Heart left ventricle (tissue), 16 donors: ENCODE measurements at places on chromosomes 16 and 17. TPM values are rescaled to one million over a fixed set of nuclear protein-coding genes. Genes with fewer than 3 reads are reported as not detected.

- H3K4me3 ChIP-seq = no peak overlapping the region
- H3K27ac ChIP-seq = no peak overlapping the region
- H3K4me1 ChIP-seq = no peaks in the 10 kb centered on the region
- H3K36me3 ChIP-seq = peaks cover 83% of the 10 kb centered on the region
Measured at GRCh38 chr17:69286257-69286656, 40.7 kb downstream of the ABCA5 start.

DNA sequence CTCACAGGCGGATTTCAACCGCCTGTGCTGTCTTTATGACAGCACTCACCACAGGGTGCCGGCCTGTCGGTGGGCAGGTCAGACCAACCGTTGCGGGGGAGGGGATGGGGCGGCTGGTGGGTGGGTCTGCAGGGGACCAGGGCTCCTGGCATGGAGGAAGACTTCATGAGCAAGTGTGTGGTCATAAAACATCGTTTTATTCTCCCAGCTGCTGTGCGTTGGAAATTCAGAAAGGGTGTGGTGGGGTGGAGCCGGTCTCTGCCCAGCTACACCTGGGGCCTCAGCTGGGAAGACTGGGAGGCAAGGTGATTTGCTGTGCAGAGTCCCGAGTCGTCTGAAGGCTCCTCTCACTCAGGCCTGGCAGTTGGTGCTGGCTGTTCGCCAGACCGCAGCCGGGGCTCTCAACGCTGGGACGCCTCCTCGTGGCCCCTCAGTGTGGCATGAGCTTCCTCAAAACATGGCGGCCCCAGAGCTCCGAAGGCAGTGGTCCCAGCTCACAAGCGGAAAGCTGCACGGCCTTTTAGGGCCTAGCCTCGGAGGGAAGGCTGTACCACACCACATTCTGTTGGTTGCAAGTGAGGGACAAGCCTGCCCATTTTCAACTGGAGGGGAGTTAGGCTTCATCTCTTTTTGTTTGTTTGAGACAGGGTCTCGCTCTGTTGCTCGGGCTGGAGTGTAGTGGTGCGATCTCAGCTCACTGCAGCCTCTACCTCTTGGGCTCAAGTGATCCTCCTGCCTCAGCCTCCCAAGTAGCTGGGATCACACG lies 45.8 kb upstream of the GSE1 start:
- no peaks in the 10 kb centered on the region for H3K36me3 ChIP-seq
- peaks cover 77% of the 10 kb centered on the region for H3K4me1 ChIP-seq
- DNase-seq = no peak
- no peak overlapping the region for H3K27ac ChIP-seq
- H3K27me3 ChIP-seq = no peaks in the 10 kb centered on the region

- H3K4me1 ChIP-seq = no peaks in the 10 kb centered on the region
- no peak overlapping the region for H3K4me3 ChIP-seq
- H3K27ac ChIP-seq = no peak overlapping the region
- no peaks in the 10 kb centered on the region for H3K27me3 ChIP-seq
Measured at GRCh38 chr17:62880120-62880519, 72.0 kb upstream of the MARCHF10 start.

GRCh38 chr16:72858665-72859493 lies 189.0 kb downstream of the ZFHX3 start:
- no peaks in the 10 kb centered on the region for H3K36me3 ChIP-seq
- H3K27ac ChIP-seq = peak overlapping the region; percentile 58
- DNase-seq = no peak
- no peaks in the 10 kb centered on the region for H3K27me3 ChIP-seq

DNA sequence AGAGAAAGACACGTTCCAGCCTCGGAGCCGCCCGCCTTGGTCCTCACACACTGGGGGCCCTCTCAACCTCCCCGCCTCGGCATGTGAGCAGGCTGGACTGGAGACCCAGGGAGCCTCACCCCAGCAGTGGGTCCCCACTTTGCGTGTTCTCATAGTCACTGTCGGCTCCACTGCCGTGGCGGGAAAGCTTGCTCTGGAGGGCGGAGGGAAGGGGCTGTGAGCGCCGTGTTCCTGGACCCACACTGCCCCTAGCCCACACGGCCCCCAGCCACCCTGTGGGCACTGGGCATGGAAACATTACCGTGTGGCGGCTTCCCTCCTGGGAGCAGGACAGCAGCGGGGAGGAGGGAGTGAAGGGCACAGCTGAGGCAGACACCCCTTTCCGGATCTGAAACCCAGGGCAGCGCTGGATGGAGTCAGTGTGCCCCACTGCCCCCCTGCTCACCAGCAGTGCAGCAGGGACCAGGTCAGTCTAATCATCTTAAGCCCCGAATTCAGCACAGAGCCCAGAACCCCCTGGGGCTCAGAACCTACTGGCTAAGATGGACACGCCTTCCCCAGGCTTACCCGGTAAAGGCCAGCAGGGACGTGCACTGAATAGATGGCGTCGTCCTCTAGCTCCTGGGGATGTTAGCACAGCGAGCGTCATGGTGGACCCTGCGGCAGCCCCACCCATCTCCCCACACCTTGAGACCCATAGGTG lies 7.2 kb downstream of the TP53I13 start:
- peaks cover 28% of the 10 kb centered on the region for H3K4me1 ChIP-seq
- H3K36me3 ChIP-seq = peaks cover 69% of the 10 kb centered on the region
- H3K27ac ChIP-seq = no peak overlapping the region
- no peak for DNase-seq
- no peak overlapping the region for H3K4me3 ChIP-seq
- H3K27me3 ChIP-seq = no peaks in the 10 kb centered on the region

GRCh38 chr17:77604973-77605313 lies 353.6 kb upstream of the TNRC6C start:
- H3K27ac ChIP-seq = no peak overlapping the region
- no peak for DNase-seq
- no peak overlapping the region for H3K4me3 ChIP-seq
- H3K27me3 ChIP-seq = no peaks in the 10 kb centered on the region
- peaks cover 37% of the 10 kb centered on the region for H3K4me1 ChIP-seq
- no peaks in the 10 kb centered on the region for H3K36me3 ChIP-seq

GRCh38 chr16:87693827-87694226 lies 72.0 kb downstream of the KLHDC4 start:
- H3K4me1 ChIP-seq = no peaks in the 10 kb centered on the region
- DNase-seq = no peak
- peaks cover 8% of the 10 kb centered on the region for H3K36me3 ChIP-seq
- no peak overlapping the region for H3K4me3 ChIP-seq
- no peak overlapping the region for H3K27ac ChIP-seq
- H3K27me3 ChIP-seq = no peaks in the 10 kb centered on the region

- H3K27ac ChIP-seq = no peak overlapping the region
- no peak for DNase-seq
- peaks cover 41% of the 10 kb centered on the region for H3K4me1 ChIP-seq
- H3K4me3 ChIP-seq = no peak overlapping the region
Measured at GRCh38 chr17:17872547-17873345, 36.0 kb upstream of the SREBF1 start.

- DNase-seq = no peak
- H3K27me3 ChIP-seq = no peaks in the 10 kb centered on the region
- H3K4me3 ChIP-seq = peak overlapping the region; percentile 66
- H3K4me1 ChIP-seq = peaks cover 62% of the 10 kb centered on the region
- peak overlapping the region; percentile 92 for H3K27ac ChIP-seq
- no peaks in the 10 kb centered on the region for H3K36me3 ChIP-seq
Measured at GRCh38 chr16:648071-648780, 939 bp upstream of the WDR90 start.

- no peaks in the 10 kb centered on the region for H3K4me1 ChIP-seq
- H3K27ac ChIP-seq = no peak overlapping the region
- no peaks in the 10 kb centered on the region for H3K27me3 ChIP-seq
- no peak for DNase-seq
- H3K4me3 ChIP-seq = no peak overlapping the region
- H3K36me3 ChIP-seq = no peaks in the 10 kb centered on the region
Measured at GRCh38 chr16:69087161-69087581, 18.3 kb upstream of the HAS3 start.

- no peak overlapping the region for H3K27ac ChIP-seq
- DNase-seq = no peak
- no peaks in the 10 kb centered on the region for H3K27me3 ChIP-seq
- H3K36me3 ChIP-seq = peaks cover 9% of the 10 kb centered on the region
- no peak overlapping the region for H3K4me3 ChIP-seq
Measured at GRCh38 chr17:1462164-1463112, 6.4 kb upstream of the CRK start.

- H3K27me3 ChIP-seq = no peaks in the 10 kb centered on the region
- peaks cover 95% of the 10 kb centered on the region for H3K36me3 ChIP-seq
- H3K4me1 ChIP-seq = no peaks in the 10 kb centered on the region
- no peak overlapping the region for H3K27ac ChIP-seq
- no peak for DNase-seq
Measured at GRCh38 chr17:7940743-7941142, 8.7 kb downstream of the CNTROB start.

- H3K36me3 ChIP-seq = no peaks in the 10 kb centered on the region
- no peaks in the 10 kb centered on the region for H3K4me1 ChIP-seq
- H3K27me3 ChIP-seq = no peaks in the 10 kb centered on the region
- no peak overlapping the region for H3K4me3 ChIP-seq
- H3K27ac ChIP-seq = no peak overlapping the region
Measured at GRCh38 chr17:14818469-14818868, 446.7 kb downstream of the PMP22 start.

GRCh38 chr17:21548236-21548635 lies 144.1 kb upstream of the KCNJ18 start:
- DNase-seq = no peak
- peaks cover 13% of the 10 kb centered on the region for H3K36me3 ChIP-seq
- H3K27ac ChIP-seq = no peak overlapping the region
- H3K27me3 ChIP-seq = no peaks in the 10 kb centered on the region

DNA sequence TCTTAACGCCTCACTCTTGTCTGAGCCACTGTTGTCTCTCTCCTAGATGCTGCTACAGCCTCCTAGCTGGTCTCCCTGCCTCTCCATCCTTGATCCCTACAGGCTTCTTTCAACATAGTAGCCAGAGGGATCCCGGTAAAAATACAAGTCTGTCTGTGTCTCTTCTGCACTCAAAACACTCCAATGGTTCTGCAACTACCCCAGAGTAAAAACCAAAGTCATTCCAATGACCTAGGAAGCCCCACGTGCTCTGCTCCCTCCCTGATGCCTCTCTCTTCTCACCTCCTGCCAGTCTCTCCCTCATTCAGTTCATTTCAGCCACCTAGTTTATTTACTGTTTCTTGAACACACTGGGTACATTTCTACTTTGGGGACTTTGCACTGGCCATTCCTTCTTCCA lies 135.2 kb downstream of the NPIPB5 start:
- no peaks in the 10 kb centered on the region for H3K36me3 ChIP-seq
- H3K27me3 ChIP-seq = peaks cover 50% of the 10 kb centered on the region
- H3K27ac ChIP-seq = no peak overlapping the region

DNA sequence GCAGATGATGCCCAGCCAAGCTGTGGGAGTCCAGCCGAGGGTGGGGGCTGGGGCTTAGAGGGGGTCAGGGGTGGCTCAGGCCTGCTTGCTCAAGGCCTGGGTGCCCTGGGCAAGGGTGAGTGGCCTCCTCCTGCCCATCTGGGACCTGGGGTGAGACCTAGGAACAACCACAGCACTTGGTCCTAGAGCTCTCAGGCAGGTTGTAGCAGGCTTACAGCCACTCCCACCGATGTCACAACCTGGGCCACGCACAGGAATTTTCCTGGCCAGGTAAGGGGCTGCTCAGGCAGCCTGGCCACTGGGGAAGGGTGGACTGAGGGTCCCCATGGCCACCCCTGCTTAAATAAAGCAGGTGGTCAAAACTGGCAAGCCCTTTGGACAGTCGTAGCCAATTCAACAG lies 6.3 kb upstream of the SREBF1 start:
- DNase-seq = no peak
- no peaks in the 10 kb centered on the region for H3K27me3 ChIP-seq
- peaks cover 45% of the 10 kb centered on the region for H3K4me1 ChIP-seq
- H3K4me3 ChIP-seq = no peak overlapping the region

GRCh38 chr16:17397499-17397891 lies 73.3 kb downstream of the XYLT1 start:
- peak; percentile 49 for DNase-seq
- no peak overlapping the region for H3K27ac ChIP-seq
- peaks cover 14% of the 10 kb centered on the region for H3K4me1 ChIP-seq
- H3K4me3 ChIP-seq = no peak overlapping the region
- no peaks in the 10 kb centered on the region for H3K27me3 ChIP-seq

- peaks cover 30% of the 10 kb centered on the region for H3K4me1 ChIP-seq
- no peaks in the 10 kb centered on the region for H3K36me3 ChIP-seq
Measured at GRCh38 chr16:49697631-49698452, 158.1 kb downstream of the ZNF423 start.

GRCh38 chr17:59069856-59070255 lies 36.8 kb downstream of the TRIM37 start:
- H3K36me3 ChIP-seq = peaks cover 11% of the 10 kb centered on the region
- H3K27ac ChIP-seq = no peak overlapping the region
- DNase-seq = no peak
- H3K4me3 ChIP-seq = no peak overlapping the region
- no peaks in the 10 kb centered on the region for H3K4me1 ChIP-seq

GRCh38 chr17:1467258-1467657 lies 11.2 kb upstream of the CRK start:
- peaks cover 5% of the 10 kb centered on the region for H3K4me1 ChIP-seq
- H3K27ac ChIP-seq = no peak overlapping the region
- no peak overlapping the region for H3K4me3 ChIP-seq
- DNase-seq = no peak
- H3K27me3 ChIP-seq = no peaks in the 10 kb centered on the region

GRCh38 chr17:77819497-77819896 lies 139.0 kb upstream of the TNRC6C start:
- H3K27me3 ChIP-seq = no peaks in the 10 kb centered on the region
- no peaks in the 10 kb centered on the region for H3K36me3 ChIP-seq
- no peak overlapping the region for H3K27ac ChIP-seq
- H3K4me1 ChIP-seq = peaks cover 12% of the 10 kb centered on the region
- peak; percentile 3 for DNase-seq
- H3K4me3 ChIP-seq = no peak overlapping the region

Gene CPD
- 32.7 TPM for total RNA-seq

Gene CBX2
- total RNA-seq = 2.5 TPM

Gene ITGB3
- total RNA-seq = 12.9 TPM

Gene LPO
- total RNA-seq = not detected

Gene ORC6
- total RNA-seq = 3.8 TPM

Gene ALOX12B
- total RNA-seq = not detected

Gene TOX3
- total RNA-seq = not detected

Gene EPOP
- total RNA-seq = 0.94 TPM

Gene FN3K
- total RNA-seq = 121 TPM

Gene PRDM7
- total RNA-seq = not detected

Gene IL34
- total RNA-seq = 1.1 TPM

Gene MARVELD3
- not detected for total RNA-seq

Gene SPATA33
- total RNA-seq = 4.5 TPM
